ENCODE measurements at places on chromosomes 11 and 22.
A peak's percentile ranks its signal among the peaks of the same experiment; 100 is the strongest.

DNA sequence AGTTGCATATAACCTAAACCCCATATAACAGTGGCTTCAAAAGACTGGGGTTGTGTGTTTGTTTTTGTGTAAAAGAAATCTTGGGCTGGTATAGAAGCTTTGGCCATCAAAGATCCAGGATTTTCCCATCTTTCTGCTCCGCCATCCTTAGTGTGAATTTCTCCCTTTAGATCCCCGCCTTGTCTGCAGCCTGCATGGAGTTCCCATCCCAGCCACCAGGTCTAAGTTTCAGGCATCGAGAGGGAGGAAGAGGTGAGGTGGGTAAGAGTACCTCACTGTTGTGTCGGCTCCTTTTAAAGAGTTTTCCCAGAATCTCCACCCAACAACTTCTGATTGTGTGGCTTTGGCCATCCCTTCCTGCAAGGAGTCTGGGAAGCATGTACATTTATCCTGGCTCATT is 195.5 kb upstream of the SORL1-AS1 start:
- DNase-seq: no peak

DNA sequence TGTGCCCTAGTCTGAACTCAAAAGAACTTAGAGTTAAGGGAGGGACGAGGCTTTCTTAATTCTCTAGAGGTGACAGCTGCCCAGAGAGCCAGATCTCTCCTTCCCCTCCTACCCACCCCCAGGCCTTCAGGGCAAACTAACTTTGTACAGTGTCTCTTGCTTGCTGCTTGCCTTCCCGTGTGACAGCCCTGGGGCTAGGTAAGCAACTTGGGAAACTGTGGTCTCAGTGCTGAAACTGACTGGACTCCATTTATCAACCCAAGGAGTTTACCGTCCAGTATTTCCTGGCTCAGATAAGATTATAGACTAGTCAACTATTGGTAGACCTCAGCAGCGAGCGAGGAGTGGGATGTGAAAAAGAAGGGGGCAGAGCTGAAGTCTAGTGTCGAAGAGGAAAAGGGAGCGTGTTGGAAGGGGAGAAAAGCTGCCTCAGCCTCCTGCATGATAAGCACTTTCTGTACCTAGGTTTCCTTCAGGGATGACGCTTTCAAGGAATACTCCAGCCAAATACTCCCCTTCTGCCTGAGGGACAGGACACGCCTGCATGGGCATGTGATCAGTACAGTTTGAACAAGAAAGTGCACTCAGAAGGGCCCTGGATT is 43.3 kb upstream of the WEE1 start:
- no peak for DNase-seq

GRCh38 chr11:125372088-125372487 is 124.0 kb downstream of the FEZ1 start:
- no peak for DNase-seq

GRCh38 chr22:38221908-38222796 is 20.4 kb downstream of the MAFF start:
- DNase-seq: no peak

DNA sequence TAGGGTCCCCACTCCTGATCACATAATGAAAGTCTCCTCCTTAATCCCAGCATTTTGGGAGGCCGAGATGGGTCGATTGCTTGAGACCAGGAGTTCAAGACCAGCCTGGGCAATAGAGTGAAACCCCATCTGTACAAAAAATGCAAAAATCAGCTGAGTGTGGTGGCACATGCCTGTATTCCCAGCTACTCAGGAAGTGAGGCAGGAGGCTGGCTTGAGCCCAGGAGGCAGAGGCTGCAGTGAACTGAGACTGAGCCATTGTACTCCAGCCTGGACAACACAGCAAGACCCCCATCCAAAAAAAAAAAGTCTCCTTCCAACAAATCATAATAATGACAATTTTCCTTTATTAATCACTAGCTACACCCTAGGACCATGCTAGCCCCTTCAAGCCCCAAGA is 15.1 kb downstream of the ZMAT5 start:
- no peak for DNase-seq

DNA sequence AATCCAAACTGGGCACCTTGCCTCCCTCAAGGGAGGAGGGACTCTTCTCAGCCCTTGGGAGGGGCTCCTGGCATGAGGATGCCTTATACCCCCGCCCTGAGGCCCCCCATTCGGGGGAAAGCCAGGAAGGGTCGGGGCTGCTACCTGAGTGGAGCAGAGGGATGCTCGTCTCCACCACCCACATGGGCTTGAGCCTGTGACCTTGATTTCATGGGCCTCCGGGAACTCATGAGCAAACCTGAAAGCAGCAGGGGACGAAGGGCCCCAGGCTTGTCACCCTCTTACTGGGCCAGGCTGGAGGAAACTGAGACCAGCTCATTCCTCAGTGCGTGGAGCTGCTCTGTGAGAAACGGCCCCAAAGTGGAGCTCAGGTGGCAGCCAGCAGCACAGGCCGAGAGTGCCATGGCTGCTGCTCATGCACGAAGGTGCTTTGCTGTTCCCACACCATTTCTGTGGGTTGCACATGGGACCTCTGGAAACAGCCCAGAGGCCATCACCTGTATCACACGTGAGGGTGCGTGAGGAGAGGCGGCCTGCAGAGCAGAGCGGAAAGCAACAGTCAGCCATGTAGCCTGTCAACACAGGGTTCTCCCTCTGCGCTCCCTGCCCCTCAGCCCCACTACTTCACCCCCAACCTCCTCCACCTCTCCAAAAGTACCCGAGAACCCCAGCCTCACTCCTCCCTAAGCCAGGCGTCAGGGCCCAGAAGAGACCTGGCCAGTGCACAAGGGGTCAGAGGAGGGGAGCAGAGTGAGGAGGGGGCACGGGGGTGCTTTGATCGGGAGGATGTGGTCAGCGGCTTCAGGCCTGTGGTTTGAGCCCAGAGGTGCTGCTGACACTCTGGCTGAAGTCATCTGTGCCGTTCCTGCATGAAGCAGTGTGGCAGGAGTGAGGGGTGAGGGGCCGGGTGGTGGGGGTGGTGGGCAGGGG is 14.1 kb upstream of the IL2RB start:
- DNase-seq: no peak

- no peak for DNase-seq
Observed at GRCh38 chr11:130726234-130727037, 189.8 kb downstream of the SNX19 start.

GRCh38 chr11:117671370-117671769 is 125.6 kb downstream of the DSCAML1 start:
- no peak for DNase-seq

DNA sequence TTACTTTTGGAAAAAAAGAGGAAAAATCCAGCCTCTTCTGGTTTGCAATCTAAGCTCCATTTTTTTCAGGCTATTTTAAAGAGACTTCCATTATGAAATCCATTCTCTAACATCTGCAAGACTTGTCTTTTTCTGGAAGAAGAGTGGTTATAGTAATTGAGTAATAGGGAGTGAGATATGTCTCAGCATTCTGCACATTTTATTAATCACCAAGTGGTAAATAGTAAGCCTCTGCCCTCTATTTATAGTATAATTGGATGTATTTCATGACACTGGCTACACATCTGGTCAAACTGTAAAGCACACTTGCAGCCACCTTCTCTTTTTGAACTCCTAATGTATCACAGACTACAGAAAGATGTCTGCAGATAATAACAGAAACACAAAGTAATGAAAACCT is 391.1 kb downstream of the ETS1 start:
- DNase-seq: no peak

GRCh38 chr11:2797121-2797711 is 88.4 kb downstream of the CDKN1C start:
- DNase-seq: no peak

DNA sequence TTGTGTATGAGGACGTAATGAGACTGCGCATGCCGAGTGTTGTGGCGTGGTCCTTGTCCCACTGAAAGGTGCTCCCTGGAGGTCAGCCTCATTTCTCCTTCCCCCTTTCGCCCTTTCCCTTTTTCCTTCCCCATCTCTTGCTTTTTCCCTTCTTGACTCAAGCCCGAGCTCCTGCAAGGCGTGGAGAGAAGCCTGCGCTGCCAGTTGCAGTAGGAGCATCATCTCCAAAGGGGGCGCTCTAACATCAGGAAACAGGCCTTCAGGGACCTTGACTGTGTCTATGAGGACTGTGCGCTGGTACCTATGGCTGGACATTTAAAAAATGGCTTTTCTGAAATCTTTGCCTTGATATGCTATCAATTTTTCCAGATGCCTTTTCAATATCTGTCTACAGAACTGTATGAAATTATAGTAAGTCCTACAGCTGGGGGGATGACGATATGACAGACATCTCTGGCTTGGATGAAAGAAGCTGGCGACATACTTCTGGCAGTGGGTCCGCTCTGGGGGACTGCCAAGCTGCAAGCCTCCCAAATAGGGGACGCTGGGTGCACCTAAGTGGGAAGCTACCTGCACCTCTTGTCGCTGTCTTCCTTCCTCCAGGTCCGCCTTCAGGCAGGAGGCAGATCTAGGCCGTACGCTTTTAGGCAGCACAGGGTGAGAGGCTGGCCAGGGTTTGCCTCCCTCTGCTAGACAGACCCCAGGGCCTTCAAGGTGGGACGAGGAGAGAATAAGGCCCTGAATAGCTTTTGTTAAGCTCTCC is 96.5 kb downstream of the NXPE2 start:
- no peak for DNase-seq

- no peak for DNase-seq
Observed at GRCh38 chr11:117345039-117345438, 17.4 kb downstream of the CEP164 start.

DNA sequence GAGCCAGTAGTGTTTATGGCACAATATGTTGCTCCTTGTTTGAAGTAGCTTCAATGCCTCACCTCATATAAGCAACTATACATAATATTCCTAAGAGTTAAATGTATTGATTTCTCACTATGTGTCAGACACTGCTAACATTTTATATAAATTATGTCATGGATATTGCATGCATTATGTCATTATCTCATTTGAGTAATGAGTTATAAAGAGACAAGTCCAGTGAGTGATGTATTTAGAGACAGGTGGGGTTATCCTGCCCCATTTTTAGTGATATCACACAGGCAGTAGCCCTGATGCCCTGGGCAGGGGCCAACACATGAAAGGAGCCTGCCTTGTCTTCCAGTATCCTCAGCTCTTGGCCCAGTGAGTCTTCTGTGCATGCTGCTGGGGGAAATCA is 247.0 kb upstream of the SESN3 start:
- no peak for DNase-seq

- DNase-seq: no peak
Observed at GRCh38 chr11:43071338-43071737, 240.5 kb upstream of the API5 start.

- DNase-seq: peak; percentile 77
Observed at GRCh38 chr11:119537306-119538253, 114.6 kb upstream of the THY1 start.

- no peak for DNase-seq
Observed at GRCh38 chr11:46212720-46213119, 64.7 kb upstream of the CREB3L1 start.

- DNase-seq: no peak
Observed at GRCh38 chr11:20489948-20490347, 102.4 kb downstream of the PRMT3 start.

DNA sequence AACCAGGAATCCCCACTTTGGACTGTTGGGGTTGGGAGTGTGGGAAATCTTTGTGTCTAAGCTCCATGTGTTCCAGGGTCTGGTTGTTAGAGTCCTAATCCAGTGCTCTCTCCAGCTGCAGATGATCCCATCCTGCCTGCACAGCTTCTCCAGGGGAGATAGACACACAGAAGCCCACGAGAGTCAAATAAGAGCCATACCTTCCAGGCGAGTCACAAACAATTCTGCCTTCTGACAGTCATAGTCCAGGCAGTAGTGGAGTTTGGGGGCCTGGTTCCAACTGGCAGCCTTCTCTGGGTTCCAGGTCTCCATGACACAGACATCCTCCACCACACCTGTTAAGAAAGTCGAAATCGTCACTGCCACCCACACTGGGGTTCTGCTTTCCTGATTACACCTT is 32.1 kb downstream of the SYT13 start:
- no peak for DNase-seq

GRCh38 chr22:30344447-30345200 is 12.1 kb downstream of the SF3A1 start:
- no peak for DNase-seq

GRCh38 chr11:32065865-32066629 is 24.8 kb upstream of the RCN1 start:
- no peak for DNase-seq

DNA sequence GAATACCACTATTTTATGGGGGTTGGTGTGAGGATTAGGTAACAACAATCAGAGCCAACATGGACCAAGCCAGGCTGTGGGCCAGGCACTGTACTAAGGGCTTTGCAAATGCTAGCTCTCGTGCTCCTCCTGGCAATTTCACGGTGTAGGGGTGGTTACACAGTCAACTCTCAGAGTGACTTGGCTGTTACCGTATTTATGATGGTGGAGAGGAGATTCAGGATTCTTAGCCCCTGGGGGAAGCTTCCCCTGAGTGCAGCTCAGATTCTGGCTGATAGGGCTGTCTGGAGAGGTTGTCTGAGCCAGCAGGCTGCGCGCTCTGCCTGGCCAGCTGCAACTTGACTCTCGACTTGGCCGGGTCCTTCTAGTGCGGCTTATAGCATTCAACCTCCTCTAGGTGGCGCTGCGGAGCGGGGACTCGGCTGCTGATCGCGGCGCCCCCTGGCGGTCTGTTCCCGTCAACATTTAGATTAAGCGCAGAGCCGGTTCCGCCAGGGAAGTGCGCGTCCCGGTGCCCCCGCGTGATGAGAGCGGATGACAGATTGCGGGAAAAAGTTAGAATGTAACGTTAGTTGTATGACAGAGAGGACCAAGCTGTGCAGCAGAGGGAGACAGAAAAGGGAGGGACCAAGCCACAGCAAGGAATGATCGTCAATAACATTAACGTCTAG is 4.5 kb upstream of the NCF4 start:
- no peak for DNase-seq

GRCh38 chr11:80856066-80856465 is 1415.2 kb upstream of the TENM4 start:
- no peak for DNase-seq

DNA sequence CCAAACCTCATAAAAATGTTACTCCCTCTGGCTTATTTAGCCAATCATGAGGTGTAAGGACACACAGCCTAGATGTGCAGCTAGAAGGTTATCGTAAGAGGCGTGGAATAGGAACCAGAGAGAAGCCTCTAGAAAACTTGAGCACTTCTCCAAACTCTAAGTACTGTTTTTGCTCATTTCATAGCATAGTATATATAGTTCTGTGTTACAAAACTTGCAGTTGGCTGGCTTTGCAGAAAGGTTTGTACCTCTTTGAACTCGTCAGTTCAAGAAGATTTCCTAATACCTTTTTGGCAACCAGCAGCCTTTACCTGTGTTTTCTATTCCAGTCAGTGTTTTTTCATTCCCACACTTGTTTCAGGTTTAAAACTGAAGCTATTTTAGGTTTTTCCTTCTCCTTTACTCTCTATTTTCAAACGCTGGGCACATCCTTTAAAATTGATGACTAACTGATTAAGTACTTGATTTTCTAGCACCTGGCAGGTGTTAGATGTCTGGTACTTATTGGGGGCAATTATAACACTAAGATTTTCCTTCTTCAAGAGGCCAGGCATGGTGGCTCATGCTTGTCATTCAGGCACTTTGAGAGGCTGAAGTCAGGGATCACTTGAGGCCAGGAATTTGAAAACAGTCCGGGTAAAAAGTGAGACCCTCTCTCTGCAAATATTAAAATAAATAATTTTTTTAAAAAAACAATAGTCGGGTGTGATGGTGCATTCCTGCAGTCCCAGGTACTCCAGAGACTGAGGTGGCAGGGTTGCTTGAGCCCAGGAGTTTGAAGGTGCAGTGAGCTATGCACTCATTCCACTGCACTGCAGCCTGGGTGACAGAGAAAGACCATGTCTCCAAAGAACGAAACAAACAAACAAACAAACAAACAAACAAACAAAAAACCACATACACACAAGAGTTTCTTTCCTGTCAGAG is 125.2 kb downstream of the LRRC4C start:
- no peak for DNase-seq

GRCh38 chr11:76459299-76459698 is 14.5 kb downstream of the EMSY start:
- DNase-seq: no peak

- no peak for DNase-seq
Observed at GRCh38 chr22:32700191-32700882, 101.2 kb upstream of the TIMP3 start.

Measured in vagina (tissue), 2 donors.